Omental fat pad (tissue), 4 donors: ENCODE measurements at places on chromosomes 16 and 17. TPM values are rescaled to one million over a fixed set of nuclear protein-coding genes. Genes with fewer than 3 reads are reported as not detected.
A peak's percentile ranks its signal among the peaks of the same experiment; 100 is the strongest.

DNA sequence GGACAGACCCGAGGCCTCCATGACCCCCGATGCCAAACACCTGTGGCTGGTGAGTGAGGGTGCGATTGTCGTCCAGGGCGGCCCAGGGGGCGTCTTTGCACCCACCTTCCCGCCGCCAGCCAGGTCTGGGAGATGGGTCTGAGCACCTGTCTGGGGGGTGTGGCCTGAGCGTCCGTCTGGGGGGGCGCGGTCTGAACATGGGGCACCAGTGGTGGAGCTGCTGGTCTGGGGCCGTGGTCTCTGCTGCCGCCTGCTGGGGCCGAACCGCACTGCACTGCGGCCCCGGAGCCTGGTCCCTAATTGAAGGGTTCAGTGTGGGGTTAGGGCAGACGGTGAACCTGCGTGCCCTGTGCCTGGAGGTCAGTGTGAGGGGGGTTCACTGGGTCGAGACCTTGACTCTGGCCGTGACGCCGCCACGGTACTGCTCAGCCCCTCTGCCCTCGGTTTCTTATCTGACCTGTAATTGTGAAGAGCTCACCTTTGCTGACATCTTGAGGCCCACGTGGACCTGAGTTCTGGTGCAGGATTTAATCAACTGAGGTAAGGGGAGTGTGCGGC lies 12.6 kb upstream of the TCF25 start:
- peak; percentile 53 for DNase-seq

DNA sequence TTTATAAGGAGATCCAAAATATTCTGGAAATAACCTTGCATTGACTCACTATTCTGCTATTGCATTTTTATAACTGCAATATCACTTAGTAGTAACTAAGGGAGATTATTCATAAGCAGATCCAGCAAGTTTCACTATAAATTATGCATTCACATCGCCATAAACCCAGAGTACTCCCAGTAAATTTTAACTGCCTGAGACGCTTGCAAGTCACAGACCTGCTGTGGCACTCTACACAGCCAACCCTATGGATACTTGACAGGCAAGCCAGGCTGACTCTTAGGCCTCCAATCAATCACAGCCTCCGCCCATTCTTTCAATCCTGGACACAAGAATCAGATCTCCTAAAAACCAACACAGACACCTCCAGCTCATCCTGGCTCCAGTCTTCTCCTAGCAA lies 28.2 kb downstream of the USP31 start:
- DNase-seq: no peak

- no peak for DNase-seq
These were observed 15.0 kb downstream of the CAVIN1 start for GRCh38 chr17:42408061-42408460.

PRSS21 gene
- total RNA-seq: 1.0 TPM

METRNL gene
- 68.4 TPM for total RNA-seq

DNA sequence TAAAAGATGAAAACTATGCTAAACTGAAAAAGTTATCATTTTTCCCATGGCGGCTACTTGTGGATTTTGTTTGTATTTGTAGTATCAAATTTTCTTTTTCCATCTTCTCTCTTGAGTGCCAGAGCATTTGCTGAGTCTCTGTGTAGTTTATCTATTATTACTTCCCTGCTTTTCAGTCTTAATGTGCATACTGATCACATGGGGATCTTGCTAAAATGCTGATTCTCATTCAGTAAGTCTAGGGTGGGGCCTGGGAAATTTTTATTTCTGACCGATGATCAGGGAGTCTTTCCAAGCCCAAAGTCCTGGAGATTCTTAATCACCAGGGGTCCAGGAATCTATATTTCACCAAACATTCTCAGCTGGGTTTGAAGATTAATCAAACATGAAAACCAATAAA lies 189.0 kb upstream of the GOT2 start:
- DNase-seq: no peak

C17orf58 gene
- 6.6 TPM for total RNA-seq

HNF1B gene
- total RNA-seq: not detected

DNA sequence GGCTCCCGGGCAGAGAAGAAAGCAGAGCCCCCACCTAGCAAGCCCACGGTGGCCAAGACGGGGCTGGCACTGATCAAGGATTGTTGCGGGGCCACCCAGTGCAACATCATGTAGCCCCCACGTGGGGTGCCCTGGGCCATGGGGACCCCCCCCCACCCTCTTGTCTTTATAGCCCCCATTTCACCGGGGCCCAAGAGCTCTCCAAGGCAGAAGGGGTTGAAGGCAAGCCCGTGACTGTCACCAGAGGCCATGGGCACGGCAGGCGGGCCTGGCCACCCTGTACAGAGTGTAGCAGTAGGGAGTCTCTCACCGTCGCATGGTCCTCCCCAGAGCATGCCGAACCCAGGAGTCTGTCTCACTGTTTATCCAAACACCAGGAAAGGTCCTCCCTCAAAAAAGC lies 56.2 kb downstream of the MARF1 start:
- no peak for DNase-seq

GRCh38 chr17:563616-564015 lies 151.0 kb downstream of the VPS53 start:
- no peak for DNase-seq

DNA sequence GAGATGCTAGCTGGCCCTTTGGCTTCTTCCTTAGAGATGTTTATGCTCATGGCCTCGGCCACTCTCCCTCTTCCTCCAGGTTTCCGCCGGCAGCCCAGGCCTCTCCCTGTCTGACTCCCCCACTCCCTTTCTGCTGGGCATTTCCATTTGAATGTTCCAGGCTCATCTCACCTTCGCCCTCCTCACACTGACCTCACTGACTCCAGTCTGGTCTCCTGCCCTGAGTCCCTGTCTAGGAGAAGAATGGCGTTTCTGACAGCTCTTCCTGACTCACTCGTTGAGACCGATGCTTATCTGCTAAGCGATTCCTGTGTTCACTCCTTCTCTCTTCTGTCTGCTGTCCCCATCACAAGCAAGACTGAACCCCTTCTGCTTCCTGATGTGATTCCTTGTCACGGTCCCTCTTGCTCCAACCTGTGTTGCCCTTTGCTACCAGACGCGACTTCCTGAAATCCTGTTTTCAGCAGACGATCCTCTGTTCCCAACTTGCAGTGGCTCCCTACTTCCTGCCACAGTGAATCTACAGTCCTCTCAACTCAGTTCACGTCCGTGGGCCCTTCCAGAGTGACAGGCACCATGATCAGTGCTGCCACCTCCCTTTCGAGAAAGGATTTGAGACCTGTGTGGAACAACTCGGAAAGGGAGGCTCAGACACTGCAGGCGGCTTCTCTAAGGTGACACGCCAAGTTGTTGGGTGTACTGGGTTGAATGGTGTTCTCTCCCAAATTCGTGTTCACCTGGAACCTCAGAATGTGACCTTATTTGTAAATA lies 176.4 kb downstream of the MSI2 start:
- no peak for DNase-seq
